ENCODE measurements at places on chromosomes 13 and 19.

GRCh38 chr19:1146412-1146699 is 27.7 kb downstream of the SBNO2 start:
- no peak for DNase-seq

GRCh38 chr19:50427997-50428425 is 4.7 kb upstream of the MYBPC2 start:
- no peak for DNase-seq

DNA sequence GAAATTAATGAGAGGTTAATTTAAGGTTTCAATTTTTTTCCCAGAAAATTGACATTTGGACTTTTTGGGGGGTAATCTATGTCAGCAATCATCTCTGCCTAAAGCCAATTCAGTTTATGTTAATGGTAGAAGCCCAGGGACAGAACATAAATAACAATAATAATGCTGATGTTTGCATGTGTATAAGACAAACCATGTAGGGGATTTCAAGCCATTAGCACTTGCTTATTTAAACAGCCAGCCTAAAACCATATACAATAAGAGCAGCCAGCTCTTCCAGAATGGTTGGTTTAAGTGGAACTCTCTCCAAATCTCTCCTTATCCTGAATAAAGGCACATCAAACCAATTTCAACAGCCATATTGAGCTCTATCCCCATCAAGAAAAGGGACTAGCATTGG is 7.0 kb upstream of the FOXO1 start:
- DNase-seq, result no peak

DNA sequence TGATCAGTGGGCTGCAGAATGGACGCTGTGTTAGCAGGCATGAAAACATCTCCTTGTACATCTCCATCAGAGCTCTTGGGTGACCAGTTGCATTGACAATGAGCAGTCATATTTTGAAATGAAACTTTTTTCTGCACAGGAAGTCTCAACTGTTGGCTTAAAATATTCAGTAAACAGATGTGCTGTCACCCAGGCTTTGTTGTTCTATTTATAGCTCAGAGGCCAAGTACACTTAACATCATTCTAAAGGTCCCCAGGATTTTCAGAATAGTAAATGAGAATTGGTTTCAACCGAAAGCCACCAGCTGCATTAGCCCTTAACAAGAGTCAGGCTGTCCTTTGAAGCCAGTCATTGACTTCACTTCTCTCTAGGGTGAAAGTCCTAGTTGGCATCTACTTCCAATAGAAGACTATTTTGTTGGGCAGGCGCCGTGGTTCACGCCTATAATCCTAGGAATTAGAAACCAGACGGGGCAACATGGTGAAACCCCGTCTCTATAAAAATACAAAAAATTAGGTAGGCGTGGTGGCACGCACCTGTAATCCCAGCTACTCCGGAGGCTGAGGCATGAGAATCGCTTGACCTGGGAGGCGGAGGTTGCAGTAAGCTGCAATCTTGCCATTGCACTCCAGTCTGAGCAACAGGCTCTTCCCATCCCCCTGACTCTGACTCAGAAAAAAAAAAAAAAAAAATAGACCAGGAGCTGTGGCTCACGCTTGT is 7.9 kb upstream of the PDE4A start:
- no peak for DNase-seq

- DNase-seq, result peak; percentile 21
These were observed 971 bp downstream of the ATCAY start for GRCh38 chr19:3881272-3882040.

GRCh38 chr19:10872546-10873107 is 1.3 kb downstream of the CARM1 start:
- DNase-seq, result no peak

DNA sequence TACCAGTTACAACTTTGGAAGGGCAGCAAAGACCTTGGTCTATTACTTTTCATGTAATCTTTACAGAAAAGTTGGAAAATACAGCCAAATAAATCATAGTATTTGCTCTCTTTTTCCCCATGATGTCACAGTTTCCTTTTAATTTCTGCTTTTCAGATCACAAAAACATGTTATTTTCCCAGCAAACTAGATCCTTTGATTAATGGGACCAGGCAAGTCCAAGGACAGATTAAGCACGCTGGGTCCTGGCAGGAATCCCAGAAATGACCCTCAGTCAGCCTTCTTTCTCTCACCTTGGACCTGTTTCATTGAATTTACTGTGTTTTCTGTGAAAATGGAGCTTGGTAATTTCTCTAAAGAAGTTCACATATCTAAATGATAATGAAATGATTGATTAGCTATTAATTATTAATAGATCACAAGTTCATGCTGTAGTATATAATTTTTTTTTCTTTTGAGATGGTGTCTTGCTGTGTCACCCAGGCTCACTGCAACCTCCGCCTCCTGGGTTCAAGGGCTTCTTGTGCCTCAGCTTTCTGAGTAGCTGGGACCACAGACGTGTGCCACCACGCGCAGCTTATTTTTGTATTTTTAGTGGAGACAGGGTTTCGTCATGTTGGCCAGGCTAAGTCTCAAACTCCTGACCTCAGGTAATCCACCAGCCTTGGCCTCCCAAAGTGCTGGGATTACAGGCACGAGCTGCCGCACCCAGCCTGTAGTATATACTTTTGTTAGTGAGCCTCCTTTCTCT is 16.0 kb downstream of the SPATA13 start:
- DNase-seq, result no peak

DNA sequence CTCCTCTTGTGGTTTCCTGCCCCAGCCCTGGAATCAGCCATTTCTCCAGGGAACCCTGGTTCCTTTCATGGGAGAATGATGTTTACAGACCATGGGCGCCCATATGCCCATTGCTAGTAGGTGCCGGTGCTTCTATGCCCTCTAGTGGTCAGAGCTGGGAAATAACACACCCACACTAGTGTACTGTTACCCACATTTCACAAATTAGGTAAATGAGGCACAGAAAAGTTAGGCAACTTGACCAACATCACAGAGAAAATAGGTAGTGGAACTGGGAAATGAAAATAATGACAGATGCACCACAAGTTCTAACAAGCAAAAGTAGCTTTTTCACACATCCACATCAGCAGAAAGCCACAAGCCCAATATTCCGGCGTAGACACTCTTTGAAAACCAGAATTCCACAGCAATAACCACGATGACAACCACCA is 1.3 kb upstream of the CEACAM3 start:
- DNase-seq, result peak; percentile 71

GRCh38 chr19:10919352-10920287 is 8.8 kb downstream of the YIPF2 start:
- no peak for DNase-seq

DNA sequence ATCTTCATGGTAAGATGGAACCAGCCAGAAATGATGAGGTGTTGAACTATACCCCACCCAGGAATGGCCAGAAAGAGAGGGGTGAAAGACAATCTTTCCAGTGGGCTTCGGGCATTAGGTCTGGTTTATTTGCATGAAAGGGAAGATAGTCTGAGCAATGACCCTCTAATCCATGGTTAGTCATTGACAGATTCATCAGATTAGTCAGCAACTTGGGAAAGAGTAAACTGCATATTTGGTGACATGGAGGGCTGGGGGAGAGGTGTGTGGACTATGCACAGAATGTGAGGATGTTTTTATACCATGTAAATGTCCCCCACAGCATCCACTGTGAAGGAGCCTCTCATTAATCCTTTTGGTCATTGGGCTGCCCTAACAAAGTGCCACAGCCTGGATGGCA is 30.1 kb upstream of the USP12 start:
- no peak for DNase-seq

DNA sequence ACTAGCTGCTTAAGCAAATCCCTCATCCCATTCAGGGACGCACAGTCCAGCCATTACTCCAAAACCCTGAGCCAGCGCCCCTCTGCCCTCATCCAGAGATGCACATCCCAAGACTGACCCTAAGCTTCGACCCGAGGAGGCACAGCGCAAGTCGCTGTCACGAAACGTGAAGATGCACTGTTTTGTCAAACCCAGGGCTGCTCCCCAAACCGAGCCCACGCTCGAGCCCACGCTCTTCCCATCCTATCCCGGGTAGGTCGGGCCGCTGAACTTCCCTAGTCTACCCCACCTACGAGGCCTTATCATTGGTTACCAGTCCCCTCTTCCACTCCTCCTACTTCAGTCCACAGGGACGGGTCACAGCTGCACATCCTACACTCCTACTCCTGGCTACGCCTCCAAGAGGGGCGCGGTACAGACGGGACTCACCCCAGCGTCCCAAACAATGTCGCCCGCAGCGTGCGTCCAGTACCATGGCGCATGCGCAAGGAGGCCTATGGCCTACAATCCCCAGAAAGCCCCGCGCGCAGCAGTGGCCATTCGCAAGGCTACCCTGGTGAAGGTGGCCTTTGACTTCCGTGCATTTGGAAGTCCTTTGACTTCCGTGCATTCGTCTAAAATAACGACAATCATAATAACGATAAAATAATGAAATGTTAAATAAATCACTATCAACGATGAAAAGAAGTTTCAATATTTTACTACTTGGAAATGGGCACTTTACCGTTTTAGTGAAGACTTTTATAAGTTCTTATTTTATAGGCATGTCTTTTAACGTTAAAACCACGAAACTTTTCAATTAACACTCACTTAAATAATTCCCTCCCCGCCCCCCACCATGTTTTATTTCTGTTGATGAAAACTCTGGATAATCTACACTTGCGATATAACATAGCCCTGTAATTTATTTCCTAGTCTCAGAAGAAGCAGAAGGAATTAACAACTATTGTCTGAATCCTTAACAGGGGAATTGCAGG is at the start of gene ZNF285:
Gene ZNF285 (minus strand): TSS at position 470 of the 977 bp plus-strand sequence. CDS start 4,395 bp downstream, outside the sequence.
- no peak for DNase-seq

DNA sequence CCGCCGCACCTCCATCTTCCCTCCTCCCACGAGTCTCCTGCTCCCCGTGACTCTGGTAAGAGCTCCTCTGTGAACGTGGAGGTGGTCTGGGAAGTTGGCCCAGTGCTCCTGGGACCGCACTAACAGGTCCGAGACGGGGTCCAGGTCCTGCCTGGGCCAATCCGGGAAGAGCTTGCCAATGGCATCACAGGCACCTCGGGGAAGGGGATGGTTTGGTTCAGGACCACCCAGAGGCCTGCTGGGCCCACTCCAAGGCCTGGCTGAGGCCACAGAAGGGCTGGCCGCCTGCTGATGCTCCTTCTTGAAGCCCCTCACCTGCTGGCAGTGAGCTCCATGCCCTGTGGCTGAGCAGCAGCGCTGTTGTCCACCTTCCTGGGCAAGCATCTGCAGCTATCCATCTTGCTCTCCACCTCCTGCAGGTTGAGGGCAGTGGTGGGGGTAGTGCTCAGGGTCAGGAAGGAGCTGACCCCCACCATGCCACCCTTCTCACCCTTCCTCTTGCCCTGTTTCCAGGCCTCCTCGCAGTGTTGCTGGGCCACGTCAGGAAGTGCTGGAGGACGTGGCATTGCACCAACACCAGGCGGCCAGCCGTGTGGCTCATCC is 41.2 kb upstream of the TPM4 start:
- DNase-seq, result no peak

DNA sequence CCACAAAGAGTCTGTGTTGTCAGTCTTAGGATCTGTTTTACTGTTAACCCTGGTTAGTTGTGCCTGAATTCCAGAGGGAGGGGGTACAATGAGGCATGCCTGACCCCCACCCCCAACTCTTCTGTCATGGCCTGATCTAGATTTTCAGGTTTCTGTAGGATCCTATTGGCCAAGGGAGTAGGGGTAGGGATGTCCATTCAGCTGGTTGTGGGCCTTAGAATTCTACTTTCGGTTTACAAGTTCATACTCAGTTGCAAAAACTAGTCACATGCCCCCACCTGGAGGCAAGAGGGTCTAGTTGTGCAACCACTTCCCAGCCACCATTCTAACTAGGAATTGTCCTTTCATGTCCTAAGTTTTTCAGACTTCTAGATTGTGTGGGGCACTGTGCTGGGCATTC is 94.3 kb upstream of the MBNL2 start:
- DNase-seq, result no peak

DNA sequence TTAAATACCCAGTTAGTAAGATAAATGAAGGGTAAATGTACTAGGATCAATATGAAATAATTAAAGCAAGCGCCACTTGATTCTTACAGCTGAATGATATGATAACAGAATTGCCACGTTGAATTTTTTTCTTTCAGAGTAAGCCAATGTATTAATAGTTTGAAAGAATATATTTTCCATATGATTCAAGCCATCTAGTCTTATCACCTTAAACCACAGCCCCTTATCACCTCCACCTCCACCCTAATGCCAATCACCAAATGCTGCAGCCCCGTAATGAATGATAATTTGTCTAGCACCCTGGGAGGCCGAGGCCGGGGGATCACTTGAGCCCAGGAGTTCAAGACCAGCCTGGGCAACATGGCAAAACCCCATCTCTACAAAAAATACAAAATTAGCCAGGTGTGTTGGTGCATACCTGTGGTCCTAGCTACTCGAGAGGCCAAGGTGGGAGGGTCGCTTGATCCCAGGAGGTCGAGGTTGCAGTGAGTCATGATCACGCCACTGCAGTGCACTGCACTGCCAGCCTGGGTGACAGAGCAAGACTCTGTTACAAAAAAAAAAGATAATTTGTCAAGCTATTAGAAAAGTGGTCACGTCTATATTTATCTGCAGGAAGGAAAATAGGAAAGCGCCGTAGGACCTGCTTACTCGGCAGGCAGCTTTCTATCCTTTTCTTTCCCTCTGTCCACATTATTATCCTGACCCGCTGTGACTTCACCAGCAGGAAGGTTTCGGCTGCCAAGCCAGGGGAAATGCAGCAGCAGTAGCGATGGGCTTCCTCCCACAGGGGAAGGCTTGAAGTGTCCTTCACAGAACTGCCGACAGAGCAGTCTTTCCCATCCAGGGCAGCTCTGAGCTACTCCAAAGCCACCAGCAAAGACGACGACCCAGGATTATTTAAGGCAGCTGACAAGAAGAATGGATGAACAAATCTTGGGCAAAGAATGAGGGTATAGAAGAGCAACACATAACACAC is 19.7 kb upstream of the CLN5 start:
- no peak for DNase-seq
